Hematopoietic multipotent progenitor cell (in vitro differentiated cells): ENCODE measurements at places on chromosomes 16 and 17. TPM values are rescaled to one million over a fixed set of nuclear protein-coding genes. Genes with fewer than 3 reads are reported as not detected.

GRCh38 chr16:47787696-47788095 lies 326.6 kb downstream of the PHKB start:
- DNase-seq, result no peak

- DNase-seq, result no peak
Measured at GRCh38 chr16:30359871-30360170, 4.7 kb upstream of the CD2BP2 start.

FBXO31 gene
- 21.3 TPM for total RNA-seq

GRCh38 chr16:56336071-56336688 lies 89.2 kb downstream of the AMFR start:
- DNase-seq, result no peak

IL17C gene
- total RNA-seq, result under 0.01 TPM

SPNS3 gene
- total RNA-seq, result 65.4 TPM

RGS9 gene
- 0.27 TPM for total RNA-seq

- no peak for DNase-seq
Measured at GRCh38 chr17:60585887-60586286, 14.1 kb upstream of the PPM1D start.

DNA sequence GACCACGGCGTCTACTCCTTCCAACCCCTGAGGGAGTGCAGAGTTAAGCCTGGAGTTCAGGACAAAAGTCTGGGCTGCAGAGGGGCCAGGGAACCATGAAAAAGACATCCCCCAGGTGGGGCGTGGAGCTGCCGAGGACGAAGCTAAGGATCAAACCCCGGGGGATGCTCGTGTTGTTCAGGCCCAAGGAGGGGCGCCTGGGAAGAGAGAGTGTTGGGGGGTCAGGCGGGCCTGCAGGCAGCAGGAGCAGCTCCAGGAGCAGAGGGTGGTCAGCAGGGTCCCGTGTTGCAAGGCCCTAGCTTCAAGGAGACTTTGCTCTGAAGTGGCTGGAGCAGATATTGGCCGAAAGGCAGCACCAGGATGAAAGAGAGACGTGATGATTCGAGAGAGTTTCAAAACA lies 26.7 kb downstream of the NECAB2 start:
- DNase-seq, result no peak

DNA sequence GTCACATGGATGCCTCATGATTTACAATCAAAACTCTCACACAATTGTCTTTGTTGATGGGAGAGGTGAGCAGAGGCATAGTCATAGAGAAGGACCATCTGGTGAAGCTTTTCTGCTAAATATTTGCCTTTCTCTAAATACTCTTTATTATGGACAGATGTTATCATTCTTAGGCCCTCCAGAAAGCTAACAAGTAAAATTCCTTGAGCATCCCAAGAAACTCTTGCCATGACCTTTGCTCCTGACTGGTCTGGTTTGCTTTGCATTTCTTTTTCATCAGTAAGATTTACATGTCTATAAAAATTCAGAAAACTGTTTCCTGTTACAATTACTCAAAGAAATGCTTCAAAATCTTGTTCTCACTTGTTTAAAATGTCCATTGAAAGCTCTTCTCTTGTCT lies 1336.6 kb upstream of the CDH8 start:
- no peak for DNase-seq

DNA sequence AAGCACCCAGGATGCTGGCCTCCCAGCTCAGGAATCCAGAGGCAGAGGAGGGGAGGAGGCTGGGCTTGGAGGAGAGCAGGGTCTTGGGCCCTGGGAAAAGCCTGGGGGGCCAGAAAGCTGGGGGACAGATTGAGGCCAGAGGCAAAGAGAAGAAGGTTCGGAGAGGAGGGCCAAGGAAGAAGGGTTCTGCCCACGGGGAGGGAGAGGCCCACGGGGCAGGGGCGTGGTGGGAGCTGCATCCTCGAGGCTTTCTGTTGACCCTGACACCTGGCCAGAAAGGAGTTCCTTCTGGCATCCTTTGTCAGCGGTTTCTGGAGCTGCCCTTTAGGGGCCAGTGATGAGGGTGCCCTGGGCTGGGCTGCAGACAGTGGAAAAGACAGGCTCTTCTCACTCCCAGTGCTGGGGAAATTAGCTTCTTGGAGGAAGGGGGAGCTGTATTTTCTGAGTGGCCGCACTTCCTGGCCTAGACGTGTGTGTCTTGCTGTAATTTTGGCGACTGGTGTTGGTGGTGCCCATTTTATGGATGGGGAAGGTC lies 308.7 kb downstream of the SEC14L1 start:
- DNase-seq, result no peak

- DNase-seq, result no peak
Measured at GRCh38 chr16:79466111-79466510, 134.4 kb downstream of the MAF start.

GRCh38 chr17:57109393-57110151 lies 24.5 kb downstream of the AKAP1 start:
- no peak for DNase-seq

- no peak for DNase-seq
Measured at GRCh38 chr16:77925531-77925930, 96.8 kb upstream of the CLEC3A start.

DNA sequence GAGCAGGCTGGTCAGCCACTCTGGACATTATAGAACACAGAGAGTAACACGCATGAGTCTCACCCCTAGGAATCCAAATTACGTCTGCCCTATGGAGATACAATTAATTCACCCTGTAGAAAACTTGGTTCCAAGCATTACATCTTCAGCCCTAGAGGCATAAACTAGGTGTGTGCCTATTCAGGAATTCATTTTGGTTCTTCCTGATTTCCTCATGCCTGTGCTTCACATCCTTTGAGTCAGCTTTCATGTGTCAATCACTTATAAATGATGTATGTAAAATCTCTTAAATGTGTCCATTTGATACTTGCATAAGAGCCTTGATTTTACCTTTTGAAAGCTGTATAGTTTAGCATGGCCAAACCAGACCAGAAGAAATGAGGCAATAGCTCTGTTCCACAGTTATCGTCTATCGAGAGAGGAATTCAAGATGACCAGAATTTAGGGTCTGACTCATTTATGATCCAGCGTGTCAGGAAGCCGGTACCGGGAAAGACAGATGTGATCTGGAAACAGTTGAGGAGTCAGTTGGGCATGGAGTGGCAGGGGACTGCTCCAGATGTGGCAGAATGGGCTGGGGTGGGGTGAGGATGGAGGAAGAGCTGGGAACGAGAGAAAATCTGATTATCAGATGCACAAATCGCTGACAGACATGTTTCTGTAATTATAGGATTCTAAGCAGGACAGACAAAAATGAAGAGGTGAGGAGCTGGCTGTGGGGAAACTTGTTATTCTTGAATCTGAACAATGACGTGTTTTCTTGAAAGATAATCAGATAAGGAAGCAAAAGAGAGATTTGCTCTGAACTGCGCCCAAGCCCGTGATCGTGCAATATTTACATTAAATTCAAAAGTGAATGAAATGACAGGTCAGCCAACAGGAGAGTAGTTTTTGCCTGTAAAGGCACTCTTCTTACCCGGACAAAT lies 76.7 kb downstream of the C16orf95 start:
- no peak for DNase-seq

DNA sequence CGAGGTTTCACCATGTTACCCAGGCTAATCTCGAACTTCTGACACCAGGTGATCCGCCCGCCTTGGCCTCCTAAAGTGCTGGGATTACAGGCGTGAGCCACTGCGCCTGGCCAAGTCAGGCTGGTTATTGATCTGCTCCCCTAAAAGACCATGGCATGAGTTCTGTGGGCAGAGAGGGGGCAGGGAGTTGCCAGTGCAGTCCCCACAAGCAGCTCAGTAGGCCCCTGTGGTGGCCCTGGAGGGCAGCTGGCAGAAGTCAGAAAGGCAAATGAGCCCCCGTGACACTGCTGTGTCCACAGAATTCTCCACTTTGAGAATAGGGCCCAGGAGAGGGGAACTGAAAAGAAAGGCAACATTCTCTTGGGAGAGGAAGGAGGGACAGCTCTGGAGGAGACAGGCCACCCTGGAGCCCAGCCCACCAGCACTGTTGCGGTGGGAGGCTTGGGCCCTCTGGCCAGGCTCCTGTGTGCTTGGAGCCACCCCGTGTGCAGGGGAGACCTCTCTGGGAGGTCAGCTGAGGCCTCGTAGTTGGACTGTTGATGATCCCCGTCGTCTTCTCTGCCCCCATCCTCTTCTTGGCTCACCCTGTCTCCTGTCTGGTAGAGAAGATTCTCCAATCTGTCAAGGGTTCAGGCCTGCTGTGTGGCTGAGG lies 2.1 kb upstream of the AMDHD2 start:
- DNase-seq, result no peak

RECQL5 gene
- 56.6 TPM for total RNA-seq

MT1E gene
- total RNA-seq, result 6.5 TPM

FOXL1 gene
- under 0.01 TPM for total RNA-seq

- no peak for DNase-seq
Measured at GRCh38 chr17:50922107-50922506, 56.0 kb upstream of the TOB1 start.

ALOX15B gene
- 5.1 TPM for total RNA-seq

- no peak for DNase-seq
Measured at GRCh38 chr17:81207610-81208581, 14.9 kb downstream of the CEP131 start.

GRCh38 chr16:1580956-1581355 lies 30.9 kb downstream of the IFT140 start:
- DNase-seq, result no peak

DNA sequence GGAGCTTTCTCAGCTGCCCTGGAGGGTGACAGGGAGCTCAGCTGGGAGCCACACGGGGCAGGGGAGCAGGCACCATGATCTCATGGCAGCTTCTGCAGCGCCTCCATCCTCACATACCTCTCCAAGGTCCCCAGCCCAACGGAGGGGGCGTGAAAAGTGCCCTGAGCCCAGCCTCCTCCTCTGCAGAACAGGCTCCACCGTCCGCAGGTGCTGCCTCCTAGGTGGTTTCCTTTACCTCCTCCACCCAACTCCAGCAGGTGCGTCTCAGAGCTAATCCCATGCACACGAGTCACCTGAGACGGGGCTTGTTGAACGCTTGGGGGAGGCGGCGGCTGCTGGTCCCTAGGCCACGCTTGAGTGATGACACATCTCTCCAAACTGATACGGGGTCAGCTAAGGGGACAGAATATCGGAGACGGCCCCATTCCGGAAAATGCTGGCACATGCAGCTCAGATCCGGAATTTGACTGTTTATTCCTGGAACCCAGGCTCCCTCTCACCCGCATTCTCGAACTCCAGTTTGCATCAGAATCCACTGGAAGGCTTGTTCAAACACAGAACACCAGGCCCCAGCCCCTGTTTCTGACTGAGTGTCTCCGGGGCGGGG lies 387 bp upstream of the SLC38A8 start:
- DNase-seq, result no peak

DNA sequence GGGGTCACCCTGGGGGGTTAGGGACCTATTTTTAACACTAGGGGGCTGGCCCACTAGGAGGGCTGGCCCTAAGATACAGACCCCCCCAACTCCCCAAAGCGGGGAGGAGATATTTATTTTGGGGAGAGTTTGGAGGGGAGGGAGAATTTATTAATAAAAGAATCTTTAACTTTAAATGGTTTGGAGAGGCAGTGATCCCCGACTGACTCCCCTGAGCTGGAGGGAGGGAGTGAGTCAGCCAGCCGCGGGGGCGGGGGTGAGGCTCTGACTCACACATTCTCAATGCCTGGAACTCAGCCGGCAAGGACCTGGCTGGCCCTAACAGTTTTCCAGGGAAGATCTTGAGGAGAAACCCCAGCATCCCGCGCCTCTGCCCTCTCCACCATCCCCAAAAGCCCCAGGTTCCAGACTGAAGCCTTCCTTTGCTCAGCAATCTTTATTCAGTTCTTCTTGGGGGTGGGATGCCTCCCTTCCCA lies 1.5 kb downstream of the HCFC1R1 start:
- peak; percentile 77 for DNase-seq

CLEC18C gene
- under 0.01 TPM for total RNA-seq

DNA sequence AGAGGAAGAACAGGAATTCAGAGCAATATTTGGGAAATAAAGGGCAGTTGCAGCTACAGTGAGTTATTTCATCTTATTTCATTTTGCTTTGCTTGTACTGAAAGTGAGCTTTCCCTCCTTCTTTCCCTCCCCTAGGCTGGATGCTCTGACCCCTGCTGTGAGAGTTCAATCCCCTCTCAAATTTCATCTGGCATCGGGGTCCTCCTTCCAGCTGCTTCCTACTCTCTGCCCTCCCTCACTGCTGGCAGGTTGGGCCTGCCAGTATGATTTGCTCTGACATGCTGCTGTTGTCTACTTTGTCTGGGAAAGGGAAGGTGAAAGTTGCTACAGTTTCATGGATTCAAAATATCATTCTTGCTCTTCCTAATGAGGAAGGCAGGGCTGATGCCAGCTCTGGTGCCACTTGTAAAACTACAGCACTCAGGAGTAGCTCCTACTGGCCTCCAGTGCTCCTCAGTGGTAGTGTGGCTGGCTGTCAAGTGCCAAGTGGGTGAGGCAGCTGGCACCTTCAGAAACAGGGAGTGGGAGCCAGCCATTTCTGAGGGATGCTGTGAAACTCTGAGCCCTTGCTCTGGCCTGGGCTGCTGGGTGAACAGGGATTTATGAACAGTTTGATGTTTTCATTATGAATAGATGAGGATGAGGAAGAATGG lies 408.6 kb downstream of the HAPSTR1 start:
- no peak for DNase-seq

BMERB1 gene
- 15.1 TPM for total RNA-seq

GRCh38 chr17:7404737-7405349 lies 946 bp upstream of the TMEM256 start:
- no peak for DNase-seq

GRCh38 chr17:57553991-57554825 lies 190.9 kb downstream of the CCDC182 start:
- DNase-seq, result no peak

KCNH4 gene
- 0.27 TPM for total RNA-seq

DNA sequence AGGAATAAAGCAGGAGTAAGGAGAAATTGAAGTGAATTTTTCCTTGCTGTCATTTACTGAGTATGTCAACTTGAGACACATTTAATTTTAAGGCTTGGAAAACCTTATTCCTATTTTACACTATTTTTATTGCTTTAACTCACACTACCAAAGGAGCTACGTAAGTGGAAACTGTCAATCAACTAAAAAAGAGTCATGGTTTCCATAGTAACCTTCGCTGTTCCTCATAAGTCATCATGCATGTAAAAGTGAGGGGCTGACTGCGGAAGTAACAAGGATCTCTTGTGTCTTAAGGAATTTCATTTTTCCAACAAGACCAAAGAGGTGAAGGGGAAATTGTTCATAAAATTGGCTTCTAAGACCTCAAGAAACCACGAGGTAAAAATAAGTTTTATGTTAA lies 516.2 kb upstream of the CA10 start:
- no peak for DNase-seq

DNA sequence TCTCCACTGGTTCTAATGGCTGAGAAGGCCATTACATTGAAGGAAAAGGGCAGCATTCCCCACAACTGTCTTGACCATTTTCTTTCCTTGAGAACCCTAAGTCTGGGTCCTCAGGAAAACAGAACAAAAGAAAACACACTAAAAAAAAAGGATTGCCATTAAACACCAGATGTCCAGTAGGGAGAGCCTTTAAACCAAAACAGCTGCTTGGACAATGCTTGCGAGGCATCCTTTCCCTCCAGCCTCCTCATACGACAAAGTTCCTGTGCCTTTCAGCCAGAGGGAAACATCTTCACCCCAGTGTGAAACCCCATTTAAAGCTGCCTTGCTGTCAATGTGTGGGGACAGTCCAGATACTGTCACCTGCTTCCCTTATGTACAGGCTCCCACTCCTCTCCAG lies 74.3 kb downstream of the MMD start:
- DNase-seq, result no peak
